AG10803 (cell line): ENCODE measurements at places on chromosomes 11 and 22.

DNA sequence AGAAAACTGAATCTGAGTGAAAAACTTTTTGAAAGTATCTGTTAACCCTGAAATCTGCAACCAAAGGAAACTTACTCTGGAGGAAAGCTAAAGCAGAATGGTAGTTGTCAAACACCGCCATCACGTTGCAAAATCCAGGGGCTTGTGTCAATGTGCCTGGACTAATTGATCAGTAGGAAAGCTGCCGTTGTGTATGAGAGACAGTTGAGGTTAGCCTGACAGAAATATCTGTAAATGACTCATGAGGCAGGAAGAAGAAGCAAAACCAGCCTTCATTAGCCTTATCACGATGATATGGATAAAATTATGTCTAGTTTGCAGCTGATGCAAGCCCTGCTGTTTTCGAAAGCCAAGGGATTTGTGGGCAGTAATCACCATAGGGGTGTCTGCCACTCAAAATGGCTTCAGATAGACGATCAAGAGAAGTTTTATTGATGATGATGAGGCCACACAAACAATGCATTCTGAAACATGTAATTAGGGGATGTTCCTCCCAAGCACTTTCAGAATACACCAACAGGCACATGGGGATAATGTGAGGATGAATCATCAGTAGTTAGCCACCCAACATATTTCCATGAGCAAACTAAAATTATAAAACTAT is 8.9 kb downstream of the SCGB1A1 start:
- peak; percentile 71 for DNase-seq

GRCh38 chr11:99631618-99632017 is 610.9 kb downstream of the CNTN5 start:
- no peak for DNase-seq

- DNase-seq, result peak; percentile 81
These were observed 235.4 kb downstream of the METTL15 start for GRCh38 chr11:28343304-28344233.

DNA sequence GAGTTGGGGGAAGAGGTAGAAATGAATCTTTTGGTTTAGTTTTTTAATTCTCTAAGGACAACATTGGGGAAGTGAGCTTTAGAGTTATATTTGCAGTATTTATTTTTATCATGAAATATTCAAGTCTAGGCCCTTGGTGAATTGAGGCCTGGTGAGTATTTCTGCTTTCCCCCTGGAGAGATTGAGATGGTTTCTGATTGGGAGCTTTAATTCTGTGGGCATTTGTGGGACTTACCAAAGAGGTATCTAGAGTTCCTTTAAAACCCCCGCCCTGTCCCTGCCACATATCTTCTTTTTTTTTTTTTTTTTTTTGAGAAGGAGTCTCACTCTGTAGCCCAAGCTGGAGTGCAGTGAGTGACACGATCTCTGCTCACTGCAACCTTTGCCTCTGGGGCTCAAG is 9.6 kb downstream of the ACO2 start:
- DNase-seq, result no peak

- DNase-seq, result no peak
These were observed 28.3 kb downstream of the EFCAB6 start for GRCh38 chr22:43783777-43784176.

DNA sequence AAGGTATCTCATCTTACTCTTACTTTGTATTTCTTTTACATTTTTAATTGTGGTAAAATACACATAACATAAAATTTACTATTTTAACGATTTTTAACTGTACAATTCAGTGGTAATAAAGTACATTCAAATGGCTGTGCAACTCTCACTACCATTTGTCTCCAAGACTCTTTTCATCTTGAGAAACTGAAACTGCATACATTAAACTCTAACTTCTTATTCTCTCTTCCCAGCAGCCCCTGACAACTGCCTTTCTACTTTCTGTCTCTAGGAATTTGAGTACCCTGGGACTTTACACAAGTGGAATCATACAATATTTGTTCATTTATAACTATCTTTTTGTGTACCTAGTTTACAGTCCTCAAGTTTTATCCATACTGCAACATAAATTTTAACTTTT is 725.8 kb upstream of the KIRREL3 start:
- no peak for DNase-seq

GRCh38 chr11:970319-970871 is 44.7 kb downstream of the AP2A2 start:
- DNase-seq, result no peak

- no peak for DNase-seq
These were observed 70.4 kb downstream of the MYO7A start for GRCh38 chr11:77198440-77198849.

DNA sequence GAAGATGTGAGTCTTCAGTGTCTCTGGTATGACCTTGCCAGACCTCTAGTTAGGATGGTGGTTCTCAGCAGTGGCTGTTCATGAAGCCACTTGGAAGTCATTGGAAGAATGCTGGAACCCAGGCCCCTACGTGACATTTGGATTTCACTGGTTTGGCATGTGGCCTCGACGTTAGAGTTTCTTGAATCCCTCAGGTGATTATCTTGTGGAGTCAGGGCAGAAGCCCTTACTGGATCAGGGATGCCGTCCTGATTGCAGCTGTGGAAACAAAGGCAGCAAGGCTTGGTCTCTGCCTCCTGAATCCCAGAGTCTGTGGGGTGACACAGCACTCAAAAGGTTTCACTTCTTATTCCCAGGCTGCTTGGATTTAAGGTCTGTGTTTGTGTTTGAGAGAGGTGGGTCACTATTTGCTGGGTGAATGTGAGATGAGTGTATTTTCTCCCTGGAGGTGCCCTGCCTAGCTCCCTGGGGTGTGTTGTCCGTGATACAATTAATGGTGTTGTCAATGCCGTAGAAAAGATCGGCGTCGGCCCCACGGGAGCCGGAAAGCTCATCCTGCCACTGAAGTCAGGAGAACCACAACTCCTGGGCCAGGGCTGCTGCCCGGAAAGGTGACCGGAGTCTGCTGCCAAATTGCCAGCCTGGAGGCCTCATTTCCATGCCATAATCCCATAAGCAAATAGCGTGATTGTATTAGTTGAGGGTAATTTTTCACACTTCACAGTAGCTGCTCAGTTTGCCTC is 939.0 kb downstream of the BRD1 start:
- no peak for DNase-seq

- DNase-seq, result peak; percentile 71
These were observed 789 bp upstream of the FAM111A start for GRCh38 chr11:59141673-59142460.

DNA sequence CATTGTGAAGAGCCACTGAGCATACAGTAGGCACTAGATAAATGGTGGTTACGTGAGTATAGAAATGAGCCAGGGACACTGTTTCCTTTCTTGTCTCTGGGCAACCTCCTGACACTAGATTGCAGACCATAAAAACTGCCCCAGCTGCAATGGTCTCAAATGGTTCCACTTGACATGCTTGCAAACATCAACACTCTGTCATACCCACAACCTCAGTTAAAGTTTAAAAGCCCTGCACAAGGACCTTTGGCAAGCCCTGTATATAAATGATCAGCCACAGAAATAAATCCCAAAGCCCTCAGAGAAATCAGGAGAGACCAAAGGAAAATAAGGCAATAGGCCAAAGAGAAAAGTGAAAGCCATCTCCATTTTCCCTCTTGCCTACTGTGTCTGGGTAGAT is 20.7 kb downstream of the PLEKHA7 start:
- no peak for DNase-seq

- no peak for DNase-seq
These were observed 8.7 kb upstream of the GLB1L3 start for GRCh38 chr11:134267461-134267860.

- DNase-seq, result peak; percentile 98
These were observed 444 bp upstream of the TSKU start for GRCh38 chr11:76782531-76783293.

GRCh38 chr11:45647329-45647728 is 18.1 kb downstream of the CHST1 start:
- DNase-seq, result no peak

- DNase-seq, result no peak
These were observed 6.8 kb downstream of the OR52N2 start for GRCh38 chr11:5815534-5815933.

GRCh38 chr11:116697639-116698038 is 75.1 kb downstream of the BUD13 start:
- DNase-seq, result no peak

DNA sequence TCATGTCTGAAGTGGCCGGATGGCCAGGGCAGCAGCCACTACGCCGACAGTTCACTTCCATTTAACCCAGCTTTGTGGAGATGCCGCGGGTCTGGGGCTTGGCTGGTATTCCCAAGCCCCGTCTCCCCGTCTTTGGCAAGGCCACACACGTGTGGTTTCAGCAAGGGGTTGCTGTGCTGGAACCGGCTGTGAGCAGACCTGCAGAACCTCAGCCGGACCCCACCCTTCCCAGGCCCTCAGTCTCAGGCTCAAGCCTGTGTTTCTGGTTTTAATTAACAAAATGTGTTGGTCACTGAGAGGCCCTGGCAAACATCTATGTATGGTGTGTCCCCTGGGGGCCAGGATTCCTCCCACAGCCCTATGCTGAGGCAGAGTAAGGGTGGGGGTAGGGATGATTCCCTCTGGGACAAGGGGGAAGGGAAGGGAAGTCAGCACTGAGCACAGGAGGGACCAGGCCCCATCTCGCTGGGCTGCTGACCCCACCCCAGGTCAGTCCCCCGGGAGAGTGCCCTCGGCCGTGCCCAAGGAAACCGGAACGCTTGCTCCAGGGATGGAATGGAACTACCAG is 9.3 kb downstream of the OSBPL5 start:
- DNase-seq, result peak; percentile 82

DNA sequence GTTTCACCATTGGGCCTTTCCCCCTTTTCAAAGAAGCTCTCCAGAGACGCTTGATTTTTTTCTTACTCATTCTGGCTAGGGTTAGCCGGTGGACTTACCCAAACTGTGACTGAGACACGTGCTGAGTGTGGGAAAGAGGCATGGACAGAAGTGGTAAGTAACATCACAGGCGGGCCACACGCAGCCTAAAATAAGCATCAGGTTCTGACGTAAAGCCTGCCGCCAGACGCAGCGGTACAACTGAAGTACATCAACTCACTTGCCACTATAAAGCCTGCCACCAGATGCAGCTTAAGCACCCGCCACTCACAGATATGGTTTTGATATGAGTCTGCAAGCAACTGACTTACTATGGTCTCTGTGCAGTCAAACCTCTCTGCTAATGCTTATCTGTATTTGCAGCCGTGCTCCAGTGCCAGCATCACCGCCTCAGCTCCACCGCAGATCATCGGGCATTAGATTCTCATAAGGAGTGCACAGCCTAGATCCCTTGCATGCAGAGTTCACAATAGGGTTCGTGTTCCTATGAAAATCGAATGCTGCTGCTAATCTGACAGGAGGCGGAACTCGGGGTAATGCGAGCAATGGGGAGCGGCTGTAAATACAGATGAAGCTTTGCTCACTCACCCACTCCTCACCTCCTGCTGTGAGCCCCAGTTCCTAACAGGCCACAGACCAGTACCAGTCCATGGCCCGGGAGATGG is 58.8 kb downstream of the PHF21B start:
- no peak for DNase-seq

- peak; percentile 36 for DNase-seq
These were observed 12.2 kb upstream of the NNMT start for GRCh38 chr11:114284021-114284420.

DNA sequence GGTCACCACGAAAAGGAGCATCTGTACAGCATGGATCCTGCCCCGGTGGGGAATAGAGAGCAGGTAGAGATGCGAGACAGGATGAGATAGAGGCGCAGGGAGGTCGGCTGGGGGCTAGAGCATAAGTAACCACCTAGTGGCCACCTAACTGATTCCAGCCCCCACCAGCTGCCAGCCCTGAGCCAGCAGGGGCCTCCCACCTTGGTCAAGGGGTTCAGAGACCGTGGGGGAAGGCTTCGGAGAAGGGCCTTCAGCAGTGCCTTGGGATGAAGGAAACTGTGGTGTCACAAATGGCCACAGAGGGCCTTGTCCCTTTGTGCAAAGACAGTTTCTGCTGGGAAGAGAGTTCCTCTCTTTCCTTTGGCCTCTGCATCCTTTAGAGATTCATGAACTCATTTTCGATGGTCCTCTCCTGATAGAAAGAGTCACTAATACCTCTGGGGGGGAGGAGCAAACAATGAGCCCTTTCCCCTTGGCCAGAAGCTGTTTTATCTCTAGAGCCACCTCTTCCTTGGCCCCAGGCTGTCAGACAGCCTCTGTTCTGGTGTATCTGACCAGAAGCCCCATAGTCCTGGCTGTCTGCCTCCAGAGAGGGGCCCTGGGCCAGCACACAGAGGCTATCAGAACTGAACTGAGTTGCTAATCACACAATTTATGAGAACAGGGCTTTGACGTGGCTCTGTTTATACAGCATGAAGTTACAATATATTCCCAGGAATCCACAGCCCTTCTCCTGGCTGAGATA is 146.0 kb downstream of the PARVA start:
- no peak for DNase-seq

GRCh38 chr22:35547987-35548721 is 7.5 kb downstream of the RASD2 start:
- no peak for DNase-seq

DNA sequence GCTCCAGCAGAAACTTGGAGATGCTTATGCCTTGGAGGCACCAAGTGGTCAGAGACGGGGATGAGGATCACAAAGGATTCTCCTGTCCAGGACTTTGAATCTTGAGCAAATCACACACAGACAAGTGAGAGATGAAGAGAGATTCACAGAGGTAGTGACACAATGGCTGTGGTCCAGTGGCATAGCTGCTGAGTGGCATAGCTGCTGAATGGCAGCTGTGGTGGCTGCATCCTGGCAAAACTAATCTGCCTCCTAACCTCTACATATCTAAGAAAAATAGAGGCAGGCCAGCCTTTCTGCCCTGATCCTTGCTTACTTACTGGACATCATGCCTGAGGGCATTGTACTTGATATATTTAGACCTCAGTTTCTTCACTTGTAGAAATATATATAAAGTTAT is 102.6 kb downstream of the CD44 start:
- no peak for DNase-seq

- peak; percentile 94 for DNase-seq
These were observed 13.7 kb downstream of the EHD1 start for GRCh38 chr11:64864473-64865285.

DNA sequence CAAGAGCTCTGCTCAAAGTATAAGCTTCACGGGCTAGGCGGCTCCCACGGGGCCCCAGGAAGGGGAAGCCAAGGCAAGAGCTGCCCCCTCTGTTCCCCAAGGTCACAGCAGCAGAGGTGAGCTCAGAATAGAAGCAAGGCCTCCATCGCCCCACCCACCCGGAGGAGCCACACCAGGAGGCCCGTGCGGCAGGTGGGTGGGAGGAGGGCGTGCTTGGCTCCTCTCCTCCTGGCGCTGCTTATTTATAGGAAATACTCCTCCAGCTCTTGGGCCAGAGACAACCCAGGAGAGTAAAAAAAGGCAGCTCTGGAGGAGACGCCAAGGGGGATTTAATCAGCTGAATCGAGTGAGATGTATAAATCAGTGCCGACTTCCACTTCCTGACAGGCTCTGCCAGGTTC is 87.8 kb downstream of the FEZ1 start:
- no peak for DNase-seq

- no peak for DNase-seq
These were observed 121.1 kb downstream of the KIRREL3 start for GRCh38 chr11:126879516-126879915.
